ENCODE measurements at places on chromosomes 6 and 20.

GRCh38 chr20:9031991-9032390, 36.9 kb upstream of the PLCB4 start:
- DNase-seq = no peak

DNA sequence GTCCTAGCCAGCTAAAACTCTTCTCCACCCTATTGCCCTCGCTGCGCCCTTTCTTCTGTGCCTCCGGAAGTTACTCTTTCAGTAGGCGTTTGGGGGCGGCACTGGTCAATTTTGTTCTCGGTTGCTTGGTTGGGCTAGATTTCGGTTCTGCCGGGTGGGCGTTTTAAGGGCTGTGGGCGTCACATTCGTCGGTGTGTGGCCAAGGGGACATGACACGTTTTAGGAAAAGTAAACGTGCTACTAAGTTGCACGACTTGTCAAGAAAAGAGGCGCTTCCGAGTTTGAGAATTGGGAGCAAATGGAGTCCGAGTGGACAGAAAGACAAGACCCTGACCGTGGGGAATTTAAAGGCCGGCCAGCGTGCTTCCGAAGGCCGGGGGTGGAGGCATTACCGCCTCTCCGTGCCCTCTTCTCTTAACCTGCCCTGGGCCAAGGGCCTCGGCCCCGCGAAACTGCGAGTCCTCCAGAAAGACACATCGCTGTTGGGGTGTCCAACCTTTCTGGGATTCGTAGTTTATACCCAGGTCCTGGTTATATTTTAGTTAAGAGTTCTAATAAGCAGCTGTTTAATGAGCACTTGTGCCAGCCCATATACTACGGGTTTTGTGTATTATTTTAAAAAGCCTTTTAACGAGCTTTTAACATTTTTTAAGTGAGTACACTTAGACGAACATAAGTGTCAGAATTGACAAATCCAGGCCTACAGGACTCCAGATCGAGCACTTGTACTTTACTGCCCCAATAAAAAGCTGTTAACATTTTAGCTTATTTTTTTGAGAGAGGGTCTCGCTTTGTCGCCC, 664 bp upstream of the BAG6 start:
- no peak for DNase-seq

DNA sequence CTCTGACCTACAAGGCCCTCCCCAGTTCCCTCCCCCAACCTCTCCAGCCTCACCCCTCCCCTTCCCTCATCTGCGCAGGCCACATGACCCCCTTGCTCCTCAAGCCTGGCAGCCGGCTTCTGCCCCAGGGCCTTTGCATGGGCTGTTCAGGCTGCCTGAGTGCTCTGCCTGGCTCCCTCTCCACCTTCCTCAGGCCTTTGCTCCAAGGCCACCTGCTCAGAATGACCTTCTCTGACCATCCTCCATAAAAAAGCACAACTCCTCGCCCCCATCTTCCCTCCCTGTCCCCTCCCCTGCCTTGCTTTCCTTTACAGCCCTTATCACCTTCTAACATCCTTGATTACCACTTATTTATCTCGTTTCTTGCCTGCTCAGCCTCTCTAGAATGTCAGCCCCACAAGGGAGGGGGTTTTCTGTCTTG, 38.7 kb downstream of the SPDEF start:
- DNase-seq = no peak

- no peak for DNase-seq
Measured at GRCh38 chr20:51768759-51769517, 748 bp upstream of the ATP9A start.

- no peak for DNase-seq
Measured at GRCh38 chr6:141451511-141452353, 681.0 kb upstream of the GJE1 start.

GRCh38 chr6:156901309-156902019, 124.3 kb downstream of the ARID1B start:
- no peak for DNase-seq

GRCh38 chr6:170048615-170049256, 242.1 kb downstream of the DLL1 start:
- no peak for DNase-seq

GRCh38 chr20:41499961-41500725, 118.0 kb downstream of the CHD6 start:
- no peak for DNase-seq

DNA sequence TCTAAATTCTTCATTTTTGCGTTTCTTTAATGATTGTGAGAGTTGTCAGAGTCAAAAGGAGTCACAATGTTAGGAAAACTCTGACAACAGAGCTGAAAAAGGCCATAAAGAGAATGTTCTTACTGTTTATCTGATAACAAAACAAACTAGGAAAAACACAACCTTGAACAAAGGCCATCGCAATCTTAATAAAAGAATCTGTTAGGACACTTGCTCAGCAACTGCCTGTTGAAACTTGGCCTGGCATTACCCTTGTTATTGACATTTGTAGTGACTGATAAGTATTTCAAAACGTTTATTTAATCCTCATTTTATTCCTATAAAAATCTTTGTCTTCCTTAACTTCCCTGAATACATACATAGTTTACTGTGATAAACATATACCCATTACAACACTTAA, 15.7 kb downstream of the GSTA1 start:
- DNase-seq = no peak

DNA sequence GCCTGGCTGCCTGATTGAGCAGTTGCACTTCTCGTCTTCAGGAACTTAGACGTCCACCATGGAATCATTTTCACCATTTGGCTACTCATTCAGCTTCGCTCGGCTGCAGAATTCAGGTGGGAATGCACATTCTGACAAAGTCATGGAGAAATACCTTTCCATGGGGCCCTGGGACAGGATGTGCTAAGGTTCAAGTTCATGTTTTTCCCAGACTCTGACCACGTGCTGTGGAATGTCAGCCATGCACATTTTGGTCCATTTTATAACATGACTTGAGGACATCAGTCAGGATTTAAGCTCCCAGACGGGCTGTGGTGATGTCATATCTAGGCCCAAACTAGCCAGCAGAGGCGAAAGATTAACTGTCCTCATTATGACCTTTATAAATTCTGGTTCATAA, 205.3 kb downstream of the TBXT start:
- DNase-seq = no peak

DNA sequence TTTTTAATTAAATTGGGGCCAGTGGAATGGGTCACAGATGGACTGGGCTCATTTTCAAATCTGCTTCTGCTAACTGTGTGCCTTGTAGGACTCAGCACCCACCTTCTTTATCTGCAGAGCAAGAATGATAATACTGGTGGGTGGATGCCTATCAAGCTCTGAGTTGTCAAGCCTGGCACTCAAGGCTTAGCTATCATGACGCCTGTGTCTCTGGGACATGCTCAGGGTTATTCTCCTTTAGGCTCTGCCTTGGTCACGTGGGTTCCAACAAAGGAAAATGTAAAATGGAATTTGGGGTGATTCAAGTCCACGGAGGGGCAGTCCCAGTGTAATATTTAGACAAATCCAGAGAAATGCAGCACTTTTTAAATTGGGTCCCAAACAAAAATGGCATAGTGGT, 202.3 kb downstream of the TSHZ2 start:
- no peak for DNase-seq

- no peak for DNase-seq
Measured at GRCh38 chr6:53813801-53814200, 19.0 kb downstream of the LRRC1 start.

DNA sequence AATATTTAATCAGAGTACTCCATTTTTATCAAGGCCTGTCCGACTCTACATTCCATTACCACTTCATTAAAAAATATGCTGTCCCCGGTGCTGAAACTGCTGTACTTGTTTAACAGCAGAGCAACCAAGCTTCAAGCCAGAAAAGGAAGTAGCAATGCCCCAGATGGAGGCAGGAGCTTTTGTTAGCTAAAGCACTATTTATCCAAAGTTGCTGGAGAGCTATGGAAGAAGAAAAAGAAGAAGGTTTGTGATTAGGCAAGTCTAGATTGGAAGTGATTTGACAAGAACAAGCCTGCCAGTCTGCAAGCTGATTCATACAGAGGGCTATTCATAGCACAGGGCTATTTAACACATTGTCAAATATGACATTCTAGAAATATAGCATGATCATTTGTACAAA, 160.9 kb upstream of the SPTLC3 start:
- no peak for DNase-seq

- no peak for DNase-seq
Measured at GRCh38 chr20:53162251-53162835, 190.2 kb downstream of the TSHZ2 start.

GRCh38 chr6:71457929-71458328, 169.3 kb downstream of the OGFRL1 start:
- no peak for DNase-seq

- DNase-seq = no peak
Measured at GRCh38 chr6:106411643-106412200, 51.2 kb downstream of the CRYBG1 start.

DNA sequence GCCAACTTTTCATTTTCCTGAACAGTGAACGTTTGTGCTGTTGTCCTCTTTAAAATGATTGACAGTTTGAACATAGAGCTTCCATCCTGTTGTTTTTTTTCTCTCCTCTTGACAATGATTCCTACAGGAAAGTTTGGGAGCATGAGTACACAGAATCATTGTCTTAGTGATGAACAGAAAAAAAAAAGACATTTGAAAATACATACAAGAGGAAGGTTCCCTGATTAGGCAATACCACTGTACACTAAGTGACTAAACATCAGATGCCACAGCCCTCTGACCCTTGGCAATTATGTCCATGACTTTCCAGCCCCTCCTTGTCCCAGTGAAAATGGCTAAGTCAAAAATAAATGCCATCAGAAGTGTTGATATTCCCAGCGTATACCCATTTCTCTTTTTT, 71.5 kb downstream of the RTN4IP1 start:
- no peak for DNase-seq

GRCh38 chr20:61099806-61100205, 152.3 kb upstream of the CDH4 start:
- no peak for DNase-seq

DNA sequence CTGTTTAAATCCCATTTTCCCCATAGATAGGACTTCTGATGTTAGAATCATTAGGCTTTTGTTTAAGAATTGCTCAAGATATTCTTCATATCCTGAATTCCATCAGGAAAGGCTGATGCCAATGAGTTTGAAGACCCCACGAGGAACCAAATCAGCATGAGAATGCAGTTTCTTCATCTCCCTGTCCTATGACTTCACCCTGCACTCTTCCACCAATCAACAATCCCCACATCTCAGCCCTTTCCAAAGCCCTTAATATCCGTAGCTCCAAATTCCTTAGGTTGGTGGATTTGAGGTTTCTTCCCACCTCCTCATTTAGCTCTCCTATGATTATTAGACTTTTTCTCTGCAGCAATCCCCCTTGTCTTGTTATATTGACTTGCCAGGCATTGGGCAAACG, 88.3 kb upstream of the PRND start:
- no peak for DNase-seq

DNA sequence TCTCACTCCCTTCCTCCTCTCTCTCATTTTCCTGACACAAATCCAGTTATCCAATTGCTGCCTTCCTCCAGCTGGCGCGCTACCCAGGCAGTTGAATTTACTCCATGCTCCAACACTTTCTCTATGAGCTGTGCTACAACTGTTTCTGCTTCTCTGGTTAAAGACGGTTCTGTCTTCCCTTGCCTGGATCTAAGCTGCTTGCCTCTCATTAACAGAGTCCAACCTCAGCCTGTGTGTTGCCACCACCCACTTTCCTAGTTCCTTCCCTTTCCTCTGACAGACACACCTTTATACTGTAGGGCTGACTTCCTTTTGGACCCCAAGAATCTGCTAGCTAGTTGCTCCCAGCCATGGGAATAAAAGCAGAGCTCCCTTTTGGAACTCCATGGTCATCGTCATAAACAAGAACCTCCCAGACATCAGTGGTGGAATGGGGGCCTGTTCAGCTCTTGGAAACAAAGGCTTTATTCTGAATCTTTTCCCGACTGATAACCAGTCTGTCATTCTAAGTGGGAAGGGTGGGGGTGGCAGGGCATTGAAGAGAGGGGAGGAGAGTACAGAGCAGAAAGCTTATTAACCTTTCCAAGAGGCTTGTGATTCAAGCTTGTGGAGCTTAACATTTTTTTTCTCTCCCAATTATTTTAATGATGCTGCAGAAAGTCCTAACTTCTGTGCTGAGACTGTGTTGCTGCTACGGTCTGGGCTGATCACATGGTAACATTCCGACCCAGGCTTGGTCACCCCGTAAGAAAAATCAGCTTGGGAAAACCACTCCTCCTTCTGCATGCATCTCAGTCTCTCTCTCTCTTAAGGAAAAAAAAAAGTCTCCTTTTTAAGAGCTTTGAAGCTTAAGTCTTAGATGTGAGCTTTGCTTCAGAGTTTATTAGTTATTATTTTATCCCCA, 31.3 kb upstream of the BMP2 start:
- DNase-seq = no peak

- no peak for DNase-seq
Measured at GRCh38 chr6:73791336-73791735, 95.3 kb downstream of the CD109 start.

DNA sequence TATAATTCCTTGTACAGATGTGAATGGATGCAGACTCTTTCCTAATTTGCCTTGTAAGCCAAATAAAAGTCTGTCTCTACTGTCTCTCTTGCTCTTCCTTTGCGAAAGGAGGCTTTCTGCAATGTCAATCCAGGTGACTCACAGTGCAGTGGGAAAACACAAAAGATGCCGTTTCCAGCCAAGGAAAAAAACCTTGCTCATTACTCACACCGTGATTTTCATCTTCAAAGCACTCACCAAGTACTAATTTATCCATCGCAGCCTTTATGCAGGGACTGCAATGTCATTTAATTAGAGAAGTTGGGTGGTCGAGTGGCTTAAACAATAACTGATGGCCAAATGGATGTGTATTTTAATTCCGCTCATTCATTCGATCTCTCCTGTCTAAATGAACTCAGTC, 23.8 kb downstream of the SAYSD1 start:
- DNase-seq = no peak

DNA sequence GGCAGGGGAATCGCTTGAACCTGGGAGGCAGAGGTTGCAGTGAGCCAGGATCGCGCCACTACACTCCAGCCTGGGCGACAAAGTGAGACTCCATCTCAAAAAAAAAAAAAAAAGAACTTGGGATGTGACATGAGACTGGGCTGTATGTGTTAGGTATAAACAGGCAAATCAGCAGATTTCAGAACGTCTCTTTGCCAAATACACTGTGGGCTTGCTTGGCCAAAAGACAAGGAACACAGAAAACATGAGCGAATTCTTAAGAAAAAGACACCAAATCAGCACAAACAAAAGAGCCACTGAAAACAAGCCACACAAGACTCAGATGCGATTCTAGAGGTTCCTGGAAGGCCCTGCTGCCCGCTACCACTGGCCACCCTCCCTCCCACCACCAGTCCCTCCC, 12.5 kb downstream of the ETV7 start:
- DNase-seq = no peak

DNA sequence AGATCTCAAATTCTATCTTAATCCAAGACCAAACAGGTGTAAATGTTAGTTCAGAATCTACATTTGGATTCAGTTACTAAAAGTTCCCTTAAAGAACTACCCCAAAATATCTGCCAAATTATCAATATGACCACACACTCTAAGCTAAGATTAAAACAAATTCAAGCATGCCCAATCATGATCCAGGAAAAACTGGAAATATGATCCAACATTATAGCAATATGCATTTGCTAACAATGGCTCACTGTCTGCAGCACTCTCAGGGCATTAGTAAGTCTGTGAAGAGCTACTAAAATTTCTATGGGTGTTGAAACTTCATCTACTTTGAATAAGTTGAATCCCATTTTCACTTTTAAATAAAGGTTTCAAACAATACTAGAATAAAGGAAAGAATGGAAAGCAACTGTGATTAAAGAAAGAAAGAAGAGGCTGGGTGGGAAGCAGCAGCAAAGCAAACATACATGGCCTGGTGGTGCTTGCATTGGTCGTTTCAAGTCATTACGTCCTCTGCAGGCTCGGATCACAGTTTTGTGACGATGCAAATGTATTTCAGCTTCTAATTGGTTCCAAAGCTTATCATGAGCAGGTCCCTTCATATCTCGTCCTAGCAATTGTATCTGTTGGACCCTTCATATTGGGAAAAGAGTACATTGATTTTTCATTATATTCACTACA, 29.2 kb downstream of the GOPC start:
- DNase-seq = no peak

Measured in NCI-H1417 treated with DMSO at 0.1 percent for 48 hours (cell line).